Uterus (tissue), 4 donors: ENCODE measurements at places on chromosomes 4 and X. TPM values are rescaled to one million over a fixed set of nuclear protein-coding genes. Genes with fewer than 3 reads are reported as not detected.

The UCP1 gene
- not detected for total RNA-seq

The IBSP gene
- not detected for total RNA-seq

The YIPF7 gene
- not detected for total RNA-seq

The SHROOM2 gene
- total RNA-seq, result 3.8 TPM

The RBM47 gene
- total RNA-seq, result 6.5 TPM

The HTT-AS gene
- not detected for total RNA-seq

The CHM gene
- total RNA-seq, result 39.6 TPM

The MFAP3L gene
- total RNA-seq, result 18.5 TPM

The F8A2 gene
- total RNA-seq, result not detected

The CXCL3 gene
- total RNA-seq, result 0.62 TPM

The MSX1 gene
- total RNA-seq, result 22.8 TPM

The PDLIM3 gene
- total RNA-seq, result 771 TPM

The EVC2 gene
- total RNA-seq, result 15.4 TPM

The ARX gene
- not detected for total RNA-seq

The PAGE4 gene
- 77.2 TPM for total RNA-seq

The ZNF185 gene
- total RNA-seq, result 21.0 TPM

The CXXC4 gene
- total RNA-seq, result 2.4 TPM

The SLC34A2 gene
- total RNA-seq, result 4.1 TPM

The KCNIP4 gene
- total RNA-seq, result not detected

The ZCCHC18 gene
- total RNA-seq, result 3.7 TPM

The SPANXA1 gene
- not detected for total RNA-seq

The SH3RF1 gene
- 5.9 TPM for total RNA-seq

The FGFBP2 gene
- total RNA-seq, result 2.6 TPM

The RIPPLY1 gene
- total RNA-seq, result not detected

The WAS gene
- not detected for total RNA-seq

The UGT2B11 gene
- total RNA-seq, result not detected

The S100P gene
- total RNA-seq, result not detected

The TRIM75 gene
- total RNA-seq, result not detected

The WDR44 gene
- 11.5 TPM for total RNA-seq

The IL3RA gene
- 8.2 TPM for total RNA-seq

The PAGE5 gene
- total RNA-seq, result not detected

The XAGE2 gene
- not detected for total RNA-seq

The NHS gene
- total RNA-seq, result 3.5 TPM

The PFKFB1 gene
- total RNA-seq, result not detected

The UBA1 gene
- total RNA-seq, result 187 TPM

The TRIM61 gene
- total RNA-seq, result 0.27 TPM

The DMD gene
- 147 TPM for total RNA-seq

The HERC3 gene
- total RNA-seq, result 20.6 TPM

The ATP1B4 gene
- not detected for total RNA-seq

The IGSF1 gene
- total RNA-seq, result 5.1 TPM

The KLHL4 gene
- 6.1 TPM for total RNA-seq

The ASB9 gene
- total RNA-seq, result 3.2 TPM

The MAGEA8 gene
- not detected for total RNA-seq

The LNX1 gene
- total RNA-seq, result 12.9 TPM

The TLR10 gene
- 2.0 TPM for total RNA-seq

The GPR50 gene
- total RNA-seq, result not detected

The IL21 gene
- not detected for total RNA-seq

The TCEANC gene
- 1.5 TPM for total RNA-seq

The NUDT10 gene
- total RNA-seq, result 13.1 TPM

The SATL1 gene
- total RNA-seq, result 0.48 TPM

The UGT2A1 gene
- total RNA-seq, result not detected

The QRFPR gene
- not detected for total RNA-seq

The HSD17B13 gene
- 0.26 TPM for total RNA-seq
